Naive B cell (primary cell): ENCODE measurements at places on chromosomes 2 and 18.

DNA sequence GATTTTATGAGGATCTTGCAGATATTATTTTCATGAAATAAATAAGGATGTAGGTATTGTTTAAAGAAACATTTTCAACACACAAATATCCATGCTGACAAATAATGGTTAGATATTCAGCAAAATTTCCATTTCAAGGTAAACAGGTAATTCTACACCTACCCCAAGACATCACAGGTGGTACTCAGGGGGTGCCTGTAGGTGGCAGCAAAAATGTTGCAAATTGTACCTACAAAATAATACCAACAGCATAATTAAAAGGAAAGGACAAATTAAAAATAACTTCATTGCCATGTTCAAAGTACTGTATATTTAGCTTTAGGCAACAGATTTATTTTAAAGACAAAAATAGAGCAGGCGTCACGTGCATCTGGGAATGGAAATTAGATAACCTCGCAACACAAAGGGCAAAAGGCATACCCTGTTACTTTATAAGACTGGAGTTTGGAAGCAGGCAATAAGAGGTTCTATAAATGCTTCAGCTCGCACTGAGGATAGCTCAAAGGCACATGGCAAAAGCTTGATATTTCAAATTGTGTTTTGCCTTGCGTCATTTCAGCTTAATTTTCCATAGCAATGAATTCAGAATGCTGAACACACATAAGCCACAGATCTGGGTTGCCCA is 630.5 kb downstream of the TDRD15 start:
- no peak for DNase-seq

DNA sequence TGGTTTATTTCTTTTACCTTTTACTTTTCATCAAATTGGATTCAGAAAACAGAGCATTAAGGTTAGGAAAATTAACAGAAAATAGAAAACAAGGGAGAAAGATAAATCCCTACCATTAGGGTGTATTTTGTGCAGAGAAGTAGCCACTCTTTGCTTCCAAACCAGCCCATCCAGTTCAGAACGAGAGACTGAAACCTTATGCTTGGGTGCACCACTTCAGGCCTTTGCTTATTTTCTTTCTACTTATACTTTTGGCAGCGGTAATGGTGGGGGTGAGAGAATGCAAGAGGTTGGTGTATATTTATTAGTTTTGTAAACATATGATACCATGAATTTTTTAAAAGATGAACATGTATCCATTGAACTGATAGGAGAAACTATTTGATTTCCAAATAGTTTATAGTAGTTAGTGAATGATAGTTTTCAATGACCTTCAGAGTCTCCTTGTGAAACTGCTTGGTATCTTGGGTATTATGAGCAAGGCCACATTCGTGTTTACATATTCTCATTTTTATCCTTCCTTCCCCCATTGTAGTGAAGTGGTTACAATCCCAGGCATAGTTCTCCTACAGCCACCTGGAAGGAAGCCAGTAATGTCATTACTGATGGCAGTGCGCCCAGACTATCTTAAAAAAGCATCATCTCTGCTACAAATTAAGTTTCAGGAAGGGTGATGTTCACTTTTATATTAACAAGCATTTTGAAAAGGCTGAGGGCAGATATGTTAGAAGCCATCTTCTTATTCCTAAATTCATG is 60.8 kb downstream of the MFSD6 start:
- no peak for DNase-seq

DNA sequence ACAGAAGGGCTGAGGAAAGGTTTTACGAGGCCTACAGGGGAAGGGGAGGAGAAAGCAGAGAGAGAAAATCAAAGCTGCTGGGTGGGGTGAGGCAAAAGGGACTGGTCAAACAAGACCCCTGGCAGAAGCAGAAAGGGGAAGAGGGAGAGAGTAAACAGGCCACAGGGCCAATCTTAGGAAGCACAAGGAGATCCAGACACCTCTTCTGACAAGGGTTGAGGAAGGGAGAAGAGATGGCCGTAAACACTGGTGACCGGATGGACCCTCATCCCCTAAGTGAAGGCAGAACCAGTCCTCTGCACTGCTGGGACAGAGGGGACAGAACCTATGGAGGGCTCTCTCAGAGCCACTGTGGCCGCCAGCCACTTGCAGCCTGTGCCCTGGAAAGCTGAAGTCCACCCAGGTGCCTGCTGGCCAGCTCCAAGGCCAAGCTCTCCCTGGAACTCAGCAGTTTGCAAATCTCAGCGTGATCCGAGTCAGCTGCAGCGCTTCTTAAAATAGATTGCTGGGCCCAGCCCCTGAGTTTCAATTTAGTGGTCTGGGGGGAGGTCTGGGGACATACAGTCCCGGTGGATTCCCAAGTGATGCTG is 108.8 kb downstream of the TMEM163 start:
- no peak for DNase-seq

GRCh38 chr18:63664571-63664970 is 2.9 kb upstream of the SERPINB3 start:
- no peak for DNase-seq

GRCh38 chr18:25669741-25670140 is 317.8 kb upstream of the ZNF521 start:
- no peak for DNase-seq

DNA sequence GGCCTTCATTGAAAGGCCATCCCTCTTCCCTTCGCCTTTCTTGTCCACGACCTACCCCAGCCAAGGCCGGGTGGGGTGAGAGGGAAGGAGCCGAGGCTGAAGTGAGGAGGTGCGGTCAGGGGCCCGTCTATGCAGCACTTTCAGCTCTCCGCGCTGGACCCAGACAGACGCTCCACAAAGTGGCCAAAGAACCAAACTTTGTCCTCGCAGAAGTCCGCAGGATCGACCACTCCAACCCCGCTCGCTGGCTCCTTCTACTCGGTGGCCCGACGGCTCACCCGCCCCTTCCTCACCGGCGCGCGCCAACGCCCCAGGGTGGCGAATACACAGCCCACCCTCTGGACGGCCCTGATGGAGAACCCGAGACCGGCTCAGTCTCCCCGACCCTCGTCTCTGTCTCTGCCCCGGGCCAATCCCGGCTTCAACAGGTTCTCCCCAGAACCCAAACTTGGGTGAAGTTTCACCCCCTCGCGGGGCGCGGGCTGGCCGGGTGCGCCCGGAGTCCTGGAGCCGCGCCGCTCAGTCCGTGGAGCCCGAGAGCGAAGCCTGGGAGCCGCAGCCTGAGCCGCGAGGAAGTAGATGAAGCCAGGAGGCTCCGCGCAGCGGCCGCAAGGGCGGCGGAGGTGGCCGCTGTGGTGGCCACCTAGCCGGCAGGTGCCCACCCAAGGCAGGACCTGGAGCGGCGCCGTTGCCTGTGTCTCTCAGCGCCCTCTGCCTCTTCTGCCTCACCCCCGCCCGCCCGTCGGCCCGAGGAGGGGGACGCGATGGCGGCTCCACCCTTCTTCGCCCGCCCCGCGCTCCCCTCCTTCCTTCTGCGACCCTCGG is 26.7 kb upstream of the ALPP start:
- DNase-seq, result no peak

- DNase-seq, result no peak
Measured at GRCh38 chr2:135600915-135601314, 69.6 kb downstream of the R3HDM1 start.

DNA sequence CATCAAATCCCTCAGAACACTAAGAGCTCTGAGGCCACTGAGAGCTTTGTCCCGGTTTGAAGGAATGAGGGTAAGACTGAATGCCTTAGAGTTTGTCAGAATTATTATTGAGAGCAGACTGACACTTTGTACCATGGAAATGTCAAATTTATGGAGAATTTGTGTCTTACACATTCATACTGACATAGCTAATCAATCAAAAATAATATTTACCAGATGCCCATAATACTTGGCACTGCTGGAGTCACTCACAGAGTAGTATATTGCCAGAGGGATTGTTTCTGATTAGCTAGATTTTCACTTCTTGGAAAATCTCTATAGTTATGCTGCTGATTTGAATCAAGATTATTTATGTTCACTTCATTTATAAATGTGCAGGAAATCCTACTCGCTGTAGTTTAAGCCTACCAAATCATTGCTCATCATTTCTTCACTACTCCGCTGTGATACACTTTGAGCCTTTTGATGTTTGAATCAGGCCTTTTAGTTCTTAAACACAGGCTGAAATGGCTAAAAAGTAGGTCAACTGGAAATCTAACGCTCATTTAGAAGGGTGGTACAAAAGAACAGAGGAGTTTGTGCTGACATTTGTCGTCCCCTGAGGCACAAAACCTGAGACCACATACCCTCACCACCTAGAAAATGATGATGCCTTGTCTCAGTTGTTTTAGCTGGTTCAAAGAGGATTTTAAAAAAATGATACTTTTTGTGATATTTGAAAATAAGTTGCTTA is 96.1 kb upstream of the CSRNP3 start:
- no peak for DNase-seq

GRCh38 chr2:197877038-197877437 is 72.6 kb downstream of the PLCL1 start:
- DNase-seq, result no peak

DNA sequence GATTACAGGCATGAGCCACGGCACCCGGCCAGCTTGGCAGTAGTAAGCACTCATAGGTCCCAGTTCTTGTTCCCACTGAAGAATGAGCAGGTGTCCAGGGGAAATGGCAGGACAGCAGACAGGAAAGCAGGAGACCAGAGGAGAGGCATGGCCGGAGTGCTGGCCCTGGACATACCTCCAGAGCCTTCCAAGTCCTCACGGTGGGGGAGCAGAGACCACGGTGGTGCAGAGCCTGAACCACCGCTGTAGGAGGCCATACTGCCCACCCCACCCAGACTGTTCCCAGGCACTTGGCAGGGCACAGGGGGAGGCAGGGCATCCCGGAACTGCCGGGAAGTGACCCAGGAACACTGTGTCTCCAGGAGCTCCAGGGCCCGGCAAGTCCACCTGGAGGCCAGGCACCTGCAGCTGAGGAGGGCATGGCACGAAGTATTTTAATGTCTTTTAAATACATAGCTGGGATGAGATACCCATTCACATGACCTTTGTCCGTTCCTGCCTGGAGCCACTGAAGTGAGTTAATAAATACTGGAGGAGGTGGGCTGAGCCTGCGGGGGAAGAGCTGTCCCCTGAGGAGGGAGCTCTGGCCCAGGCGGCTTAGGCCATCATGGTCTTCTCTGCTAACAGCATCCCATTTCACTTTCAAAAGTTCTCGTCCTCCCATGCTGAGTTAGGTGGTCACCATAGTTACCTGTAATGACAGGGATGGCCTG is 49.7 kb upstream of the TFCP2L1 start:
- DNase-seq, result no peak
